GM23248 (cell line): ENCODE measurements at places on chromosomes 7 and 10. TPM values are rescaled to one million over a fixed set of nuclear protein-coding genes. Genes with fewer than 3 reads are reported as not detected.

DNA sequence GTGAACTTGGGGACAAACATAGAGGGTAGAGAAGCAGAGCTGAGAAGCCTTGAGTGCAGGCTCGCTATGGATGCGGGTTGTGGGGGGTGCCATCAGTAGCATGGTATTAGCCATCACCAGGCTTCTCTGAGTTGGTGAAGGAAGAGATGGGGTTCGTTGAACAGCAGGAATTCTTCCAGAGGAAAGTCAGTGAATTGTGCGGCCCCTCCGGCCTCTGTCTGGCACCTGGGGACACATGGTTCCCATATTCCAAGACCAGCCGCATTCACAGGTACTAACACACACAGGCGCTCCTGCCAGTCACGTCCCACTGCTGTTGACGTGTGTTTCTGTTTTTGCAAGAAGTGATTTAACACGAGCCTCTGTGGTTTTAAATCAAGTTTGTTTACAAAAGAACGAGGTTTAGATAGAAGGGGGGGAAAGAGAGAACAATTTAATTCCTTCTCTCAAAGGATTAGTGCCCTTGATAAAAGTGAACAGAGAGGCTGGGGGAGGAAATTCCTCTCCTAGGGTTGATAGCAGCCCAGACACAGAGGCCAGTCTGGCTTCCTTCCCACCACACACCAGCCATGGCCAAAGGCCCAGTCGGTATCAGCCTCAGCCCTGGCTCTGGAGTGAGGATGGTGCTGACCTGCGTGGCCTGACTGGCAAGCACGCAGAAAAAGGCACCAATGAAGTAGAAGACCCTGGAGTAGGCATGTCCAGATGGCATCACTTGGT lies 252.6 kb upstream of the IGFBP3 start:
- no peak for DNase-seq

- DNase-seq = no peak
Measured at GRCh38 chr10:122672655-122673054, 27.0 kb downstream of the C10orf120 start.

GRCh38 chr7:151239837-151240459 lies 7.7 kb downstream of the CHPF2 start:
- no peak for DNase-seq

DNA sequence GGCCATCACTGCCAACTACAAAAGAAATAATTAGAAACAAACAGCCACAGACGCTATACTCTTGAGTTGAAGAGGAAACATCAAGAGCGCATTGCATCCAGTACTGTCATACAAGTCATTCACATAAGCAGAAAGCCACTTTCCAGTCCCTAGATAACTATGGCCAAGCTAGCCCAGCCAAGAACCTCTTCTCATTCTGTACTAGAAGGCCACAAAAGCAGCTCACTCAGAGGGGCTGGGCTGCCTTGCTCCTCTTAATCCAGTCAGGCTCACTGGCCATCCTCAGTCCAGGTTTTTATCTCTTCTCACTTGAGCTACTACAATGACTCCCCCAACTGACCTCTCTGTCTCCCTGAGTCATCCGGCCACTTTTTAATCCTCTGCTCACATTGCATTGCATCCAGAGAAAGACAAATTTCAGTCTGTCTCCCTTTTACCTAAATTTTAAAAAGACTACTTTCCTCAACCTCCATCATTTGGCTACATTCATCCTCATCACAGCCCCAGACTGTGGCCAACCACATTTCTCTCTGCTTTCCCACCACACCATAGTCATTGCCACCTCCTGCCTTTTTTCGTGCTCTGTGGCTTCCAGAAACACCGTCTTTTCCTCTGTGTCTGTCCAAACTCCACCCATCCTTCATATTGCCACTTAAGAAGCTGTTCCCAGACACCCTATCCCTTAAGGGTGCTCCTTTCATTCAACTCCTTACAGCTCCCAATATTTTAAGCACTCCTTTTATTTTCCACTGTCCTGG lies 25.0 kb downstream of the PPP1R3C start:
- DNase-seq = peak; percentile 68

GRCh38 chr10:119893074-119893473 lies 544 bp downstream of the SEC23IP start:
- DNase-seq = peak; percentile 27

- DNase-seq = no peak
Measured at GRCh38 chr10:86292462-86293395, 73.9 kb downstream of the GRID1 start.

GRCh38 chr7:132045481-132045980 lies 489.1 kb upstream of the PODXL start:
- no peak for DNase-seq

DNA sequence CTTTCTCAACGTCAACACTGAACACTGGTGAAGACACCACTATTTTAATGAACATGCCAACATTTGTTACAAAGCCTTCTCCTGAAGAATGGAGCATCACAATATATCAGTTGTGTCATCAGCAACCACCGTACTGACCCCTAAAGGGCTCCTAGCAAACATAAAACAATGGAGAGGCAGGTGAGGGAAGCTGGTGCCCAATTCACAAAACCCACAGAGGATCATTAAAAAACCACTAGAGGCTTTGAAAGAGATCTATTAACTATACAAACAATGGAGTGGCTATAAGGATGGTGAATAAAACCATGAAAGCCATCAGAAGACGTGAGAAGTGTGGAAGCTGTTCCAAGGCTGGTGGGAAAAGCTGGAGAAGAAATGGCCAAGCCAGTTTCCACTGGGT lies 150.8 kb downstream of the FAM107B start:
- no peak for DNase-seq

GRCh38 chr7:29370531-29371314 lies 176.1 kb downstream of the CHN2 start:
- DNase-seq = peak; percentile 71

GRCh38 chr7:122789156-122789555 lies 86.4 kb upstream of the RNF148 start:
- no peak for DNase-seq

- no peak for DNase-seq
Measured at GRCh38 chr10:131277969-131278368, 33.6 kb downstream of the TCERG1L start.

ATRNL1 gene
- polyA plus RNA-seq = not detected in 2 replicates

ZNF282 gene
- polyA plus RNA-seq = 2.4 and 2.8 TPM in 2 replicates

NAT16 gene
- not detected in 2 replicates for polyA plus RNA-seq

HTR5A gene
- not detected in 2 replicates for polyA plus RNA-seq
